ENCODE measurements at places on chromosomes 3 and 15.
A peak's percentile ranks its signal among the peaks of the same experiment; 100 is the strongest.

GRCh38 chr3:33577173-33577572, 137.0 kb upstream of the UBP1 start:
- peaks cover 12% of the 10 kb centered on the region for H3K36me3 ChIP-seq
- H3K27me3 ChIP-seq, result no peaks in the 10 kb centered on the region
- no peak overlapping the region for H3K27ac ChIP-seq
- H3K4me1 ChIP-seq, result peaks cover 13% of the 10 kb centered on the region

- H3K4me1 ChIP-seq, result peaks cover under 1% of the 10 kb centered on the region
- no peak overlapping the region for H3K27ac ChIP-seq
- H3K27me3 ChIP-seq, result peaks cover 27% of the 10 kb centered on the region
- no peak for DNase-seq
- no peaks in the 10 kb centered on the region for H3K36me3 ChIP-seq
- no peak overlapping the region for H3K4me3 ChIP-seq
These were observed 651.5 kb upstream of the ADAMTS9 start for GRCh38 chr3:65339192-65339740.

- H3K27me3 ChIP-seq, result peaks cover 5% of the 10 kb centered on the region
- H3K4me1 ChIP-seq, result no peaks in the 10 kb centered on the region
- H3K4me3 ChIP-seq, result no peak overlapping the region
- DNase-seq, result no peak
- H3K27ac ChIP-seq, result no peak overlapping the region
These were observed 110.8 kb downstream of the MFSD1 start for GRCh38 chr3:158912621-158913020.

GRCh38 chr15:64050281-64051092, 4.2 kb upstream of the DAPK2 start:
- no peak overlapping the region for H3K4me3 ChIP-seq
- H3K36me3 ChIP-seq, result no peaks in the 10 kb centered on the region
- DNase-seq, result no peak
- H3K4me1 ChIP-seq, result peaks cover 28% of the 10 kb centered on the region
- no peak overlapping the region for H3K27ac ChIP-seq

DNA sequence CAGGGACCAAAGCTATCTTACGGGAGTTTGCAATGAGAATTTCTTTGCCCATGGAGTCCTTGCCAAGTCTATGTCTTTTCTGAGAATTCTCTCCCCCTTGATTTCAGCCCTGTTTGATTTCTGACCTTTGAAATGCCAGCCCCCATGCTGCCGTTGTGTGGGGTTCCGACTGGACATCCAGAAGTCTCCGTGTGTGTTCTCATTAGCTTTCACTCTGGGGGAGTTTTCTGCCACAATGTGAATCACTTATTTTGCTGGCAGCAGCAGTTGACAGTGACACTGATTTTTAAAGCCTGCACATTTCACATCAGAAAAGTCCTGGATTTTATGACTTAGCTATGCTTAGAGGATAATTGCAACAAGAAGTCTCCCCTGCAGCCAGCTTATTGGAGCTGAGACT, 98.4 kb upstream of the CTDSPL start:
- no peak for DNase-seq
- H3K27me3 ChIP-seq, result peaks cover 59% of the 10 kb centered on the region
- H3K4me3 ChIP-seq, result no peak overlapping the region
- H3K4me1 ChIP-seq, result peaks cover 27% of the 10 kb centered on the region

- H3K27me3 ChIP-seq, result no peaks in the 10 kb centered on the region
- H3K27ac ChIP-seq, result no peak overlapping the region
- no peak overlapping the region for H3K4me3 ChIP-seq
These were observed 20.3 kb downstream of the NIT2 start for GRCh38 chr3:100354850-100355249.

DNA sequence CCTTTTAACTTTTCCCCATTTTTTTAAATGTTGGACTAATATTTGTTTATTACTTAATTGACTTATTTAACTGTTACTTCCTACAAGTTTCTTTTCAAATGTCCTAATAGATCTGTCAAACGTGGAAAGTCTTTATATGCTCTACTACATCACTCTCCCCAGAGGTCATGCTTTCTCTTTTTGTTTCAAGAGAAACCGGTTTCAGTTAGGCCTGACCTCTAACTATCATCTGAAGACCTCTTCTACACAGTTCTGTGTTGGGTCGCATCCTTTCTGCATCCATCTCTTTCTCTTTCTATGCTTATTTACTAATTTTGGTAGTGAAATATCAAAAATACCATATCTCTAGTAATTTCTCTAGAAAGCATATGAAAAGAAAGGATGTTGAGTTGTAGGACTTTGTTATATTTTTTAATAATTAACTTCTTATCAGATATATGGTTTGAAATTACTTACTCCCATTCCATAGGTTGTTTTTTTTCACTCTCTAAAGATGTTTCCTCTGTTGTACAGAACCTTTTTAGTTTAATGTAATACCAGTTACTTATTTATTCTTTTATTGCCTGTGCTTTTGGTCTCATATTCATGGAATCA, 781.2 kb upstream of the ARPP21 start:
- no peaks in the 10 kb centered on the region for H3K36me3 ChIP-seq
- no peak overlapping the region for H3K4me3 ChIP-seq

DNA sequence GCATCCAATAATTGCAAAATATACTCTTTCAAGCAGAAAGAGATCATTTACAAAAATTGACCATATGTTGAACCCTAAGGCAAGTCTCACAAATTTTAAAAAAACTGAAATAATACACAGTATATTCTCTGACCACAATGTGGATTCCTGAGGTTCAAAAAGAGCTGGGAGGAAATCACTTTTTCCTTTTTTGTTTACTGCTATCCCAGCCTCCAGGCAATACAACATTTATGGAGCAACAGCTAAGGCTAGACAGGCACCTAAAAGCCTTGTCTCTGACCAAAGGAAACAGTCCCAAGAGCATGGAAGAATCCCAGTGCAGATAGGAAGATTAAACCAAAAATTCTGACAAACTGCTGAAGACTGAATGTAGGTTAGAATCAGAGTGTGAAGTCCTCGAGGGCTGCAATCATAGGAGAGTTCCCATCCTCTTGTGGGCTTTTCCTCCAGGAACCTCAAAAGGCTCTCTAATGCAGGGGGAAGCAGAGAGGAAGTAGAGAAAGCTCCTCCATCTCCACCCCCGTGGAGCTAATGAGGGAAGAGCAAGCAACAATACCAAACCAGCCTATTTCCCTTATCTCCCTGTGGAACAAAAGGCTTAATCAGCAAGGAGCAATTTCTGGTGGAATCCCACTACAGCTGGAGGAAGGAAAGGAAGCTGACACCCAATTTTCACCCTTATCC, 57.0 kb downstream of the TMCC1 start:
- DNase-seq, result no peak
- H3K27me3 ChIP-seq, result no peaks in the 10 kb centered on the region
- H3K36me3 ChIP-seq, result peaks cover 6% of the 10 kb centered on the region
- H3K4me3 ChIP-seq, result no peak overlapping the region
- peak overlapping the region; percentile 64 for H3K27ac ChIP-seq

DNA sequence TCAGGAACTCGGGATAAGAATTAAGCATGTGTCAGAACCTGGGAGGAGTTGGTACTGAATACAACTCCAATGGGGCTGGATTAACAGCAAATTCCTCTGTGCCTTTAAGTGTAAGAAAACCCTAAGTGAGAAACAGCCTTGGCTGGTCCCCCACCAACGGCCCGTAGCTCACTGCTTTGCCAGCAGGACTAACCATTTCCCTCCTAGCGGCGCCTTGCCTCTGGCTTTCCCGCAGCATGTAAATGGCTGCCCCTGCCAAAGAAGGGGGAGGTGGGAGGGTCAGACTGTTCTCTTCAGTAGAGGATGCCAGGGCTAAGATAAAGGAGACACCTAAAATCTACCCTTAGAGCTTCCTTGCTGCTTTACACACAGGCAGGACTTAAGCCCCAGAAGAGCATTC, 51.0 kb upstream of the SH3GL3 start:
- DNase-seq, result peak; percentile 75
- no peaks in the 10 kb centered on the region for H3K4me1 ChIP-seq
- H3K4me3 ChIP-seq, result no peak overlapping the region
- H3K36me3 ChIP-seq, result no peaks in the 10 kb centered on the region
- H3K27ac ChIP-seq, result no peak overlapping the region
- H3K27me3 ChIP-seq, result peaks cover 19% of the 10 kb centered on the region

DNA sequence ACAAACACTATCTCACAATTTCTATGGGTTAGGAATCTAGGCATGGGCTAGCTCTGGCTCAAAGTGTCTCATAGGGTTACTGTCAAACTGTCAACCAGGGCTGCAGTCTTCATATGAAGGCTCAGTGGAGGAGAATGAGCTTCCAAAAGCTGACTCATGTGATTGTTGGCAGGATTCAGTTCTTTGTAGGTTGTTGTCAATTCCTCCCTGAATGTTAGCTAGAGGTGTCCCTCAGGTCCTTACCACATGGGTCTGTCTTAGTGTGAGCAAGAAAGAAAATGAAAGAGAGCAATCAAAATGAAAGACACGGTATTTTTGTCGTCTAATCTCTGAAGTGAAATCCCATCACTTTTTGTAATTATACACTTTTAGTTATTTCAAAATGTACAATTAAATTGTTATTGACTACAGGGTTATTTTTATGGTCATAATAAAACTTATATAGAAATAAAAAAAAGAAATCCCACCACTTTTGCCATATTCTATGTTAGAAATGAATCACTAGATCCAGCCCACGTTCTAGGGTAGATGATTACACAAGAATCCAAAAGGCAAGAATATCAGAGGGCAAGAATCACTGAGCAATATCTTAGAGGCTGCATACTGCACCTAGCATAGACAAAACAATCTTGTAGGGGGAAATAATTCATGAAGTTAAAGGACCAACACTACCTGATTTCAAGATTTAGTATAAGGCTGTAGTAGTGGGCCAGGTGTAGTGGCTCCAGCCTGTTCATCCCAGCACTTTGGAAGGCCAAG, 8.4 kb downstream of the ACSBG1 start:
- H3K4me3 ChIP-seq, result no peak overlapping the region
- no peaks in the 10 kb centered on the region for H3K36me3 ChIP-seq
- peaks cover 4% of the 10 kb centered on the region for H3K4me1 ChIP-seq
- H3K27ac ChIP-seq, result no peak overlapping the region

DNA sequence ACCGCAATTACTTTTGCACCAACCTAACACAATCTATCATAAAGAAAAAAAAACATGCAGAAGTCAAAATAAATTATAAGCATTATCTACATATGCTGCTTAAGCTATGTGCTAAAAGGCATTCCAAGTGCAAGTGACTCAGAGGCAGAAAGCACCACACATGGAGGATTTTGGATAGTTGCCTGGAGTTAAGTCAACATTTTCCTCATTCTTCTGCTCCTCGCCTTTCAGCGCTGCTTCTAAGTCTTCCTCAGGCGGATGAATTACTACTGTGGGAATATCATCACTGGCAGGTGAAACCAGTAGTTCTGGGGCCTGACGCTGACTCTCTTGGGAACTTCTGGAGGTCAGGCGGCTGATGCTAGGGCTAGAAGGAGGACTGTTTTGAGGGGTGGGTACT, 53.1 kb downstream of the SLC4A7 start:
- H3K27ac ChIP-seq, result peak overlapping the region; percentile 83
- no peak for DNase-seq
- peaks cover 52% of the 10 kb centered on the region for H3K36me3 ChIP-seq
- peaks cover 23% of the 10 kb centered on the region for H3K4me1 ChIP-seq
- no peaks in the 10 kb centered on the region for H3K27me3 ChIP-seq

DNA sequence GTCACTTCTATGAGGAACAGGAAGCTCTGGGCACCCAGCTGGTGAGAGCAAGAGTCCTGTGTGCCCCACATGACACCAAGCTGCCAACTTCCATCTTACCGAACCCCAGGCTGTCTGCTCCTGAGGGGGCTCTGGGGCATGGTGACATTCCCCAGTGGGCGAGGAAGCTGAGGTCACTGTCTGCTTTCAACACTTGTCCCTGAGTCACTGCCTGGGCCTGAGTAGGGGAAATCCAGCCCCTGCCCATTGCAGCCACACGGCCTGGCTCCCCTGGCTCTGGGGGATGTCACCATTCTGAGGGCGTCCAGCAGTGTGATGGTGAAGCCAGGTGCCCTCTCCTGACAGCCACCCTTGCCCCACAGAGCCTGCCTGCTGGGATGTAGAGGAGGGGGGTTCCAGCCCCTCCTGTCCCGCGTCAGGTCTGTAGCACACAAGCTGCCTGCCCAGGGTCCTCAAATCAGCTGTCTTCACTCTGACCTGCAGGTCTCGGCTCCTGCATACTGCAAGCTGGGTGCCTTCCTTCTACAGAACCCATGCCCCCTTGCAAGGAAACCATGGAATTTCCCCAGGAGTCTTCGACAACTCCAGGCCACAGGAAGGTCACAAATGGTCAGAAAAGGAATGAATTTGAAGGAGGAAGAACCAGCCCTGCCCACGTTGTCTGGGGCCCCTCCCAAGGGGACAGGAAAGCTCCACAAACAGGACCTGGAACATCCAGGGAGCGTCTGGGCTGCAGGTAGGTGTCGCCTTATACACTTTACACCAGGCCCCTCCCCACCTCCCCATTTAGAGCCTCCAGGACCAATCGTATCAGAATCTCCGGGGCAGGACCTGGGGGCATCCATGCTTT, 69.9 kb upstream of the GATM start:
- DNase-seq, result no peak
- no peaks in the 10 kb centered on the region for H3K27me3 ChIP-seq
- H3K4me3 ChIP-seq, result no peak overlapping the region
- H3K4me1 ChIP-seq, result peaks cover 42% of the 10 kb centered on the region
- no peak overlapping the region for H3K27ac ChIP-seq

GRCh38 chr3:66376568-66376967, 124.3 kb downstream of the LRIG1 start:
- DNase-seq, result no peak
- H3K4me1 ChIP-seq, result peaks cover 21% of the 10 kb centered on the region
- no peaks in the 10 kb centered on the region for H3K27me3 ChIP-seq
- no peak overlapping the region for H3K27ac ChIP-seq
- H3K36me3 ChIP-seq, result peaks cover 54% of the 10 kb centered on the region

GRCh38 chr15:80915472-80915871, 74.1 kb downstream of the MESD start:
- H3K36me3 ChIP-seq, result peaks cover 75% of the 10 kb centered on the region
- no peak overlapping the region for H3K27ac ChIP-seq
- H3K4me3 ChIP-seq, result no peak overlapping the region
- H3K27me3 ChIP-seq, result no peaks in the 10 kb centered on the region
- DNase-seq, result no peak

GRCh38 chr3:56681984-56682461, 1.0 kb downstream of the TASOR start:
- peaks cover 19% of the 10 kb centered on the region for H3K36me3 ChIP-seq
- H3K27ac ChIP-seq, result peak overlapping the region; percentile 97
- H3K4me1 ChIP-seq, result peaks cover 33% of the 10 kb centered on the region

GRCh38 chr15:64068133-64068532, 21.8 kb upstream of the DAPK2 start:
- H3K4me3 ChIP-seq, result no peak overlapping the region
- H3K27me3 ChIP-seq, result no peaks in the 10 kb centered on the region
- peaks cover 11% of the 10 kb centered on the region for H3K36me3 ChIP-seq
- no peak for DNase-seq
- peaks cover 32% of the 10 kb centered on the region for H3K4me1 ChIP-seq

GRCh38 chr3:185153171-185153771, 411 bp upstream of the C3orf70 start:
- no peaks in the 10 kb centered on the region for H3K36me3 ChIP-seq
- peaks cover 14% of the 10 kb centered on the region for H3K4me1 ChIP-seq
- peak overlapping the region; percentile 48 for H3K27ac ChIP-seq
- no peak for DNase-seq

DNA sequence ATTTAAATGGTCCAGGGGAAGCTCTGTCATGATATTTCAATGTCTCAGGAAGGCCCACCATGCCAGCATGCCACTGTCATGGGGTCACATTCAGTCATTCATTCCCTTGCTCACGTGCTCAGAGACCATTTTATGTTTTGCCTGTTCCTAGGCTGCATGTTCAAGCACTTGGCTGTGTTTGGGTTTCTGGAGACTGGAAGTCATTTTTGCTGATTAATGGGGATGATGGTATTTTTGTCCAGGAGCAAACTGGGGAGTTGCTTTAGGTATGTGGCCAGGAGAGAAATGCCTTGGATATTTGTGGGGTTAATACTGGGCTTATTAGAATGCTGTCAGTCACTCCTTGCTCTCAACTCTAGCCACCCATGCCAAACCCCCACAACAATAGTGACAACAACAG, 303.5 kb downstream of the PTPRG start:
- H3K36me3 ChIP-seq, result peaks cover 2% of the 10 kb centered on the region
- no peaks in the 10 kb centered on the region for H3K27me3 ChIP-seq
- no peak overlapping the region for H3K27ac ChIP-seq
- no peak for DNase-seq

Data from osteocyte (in vitro differentiated cells).